ENCODE measurements at places on chromosomes 11 and 22.
A peak's percentile ranks its signal among the peaks of the same experiment; 100 is the strongest.

GRCh38 chr11:101723371-101723770 is 139.6 kb upstream of the TRPC6 start:
- no peak for DNase-seq

- DNase-seq = no peak
Measured at GRCh38 chr11:128511712-128512111, 75.6 kb downstream of the ETS1 start.

- peak; percentile 70 for DNase-seq
Measured at GRCh38 chr11:62340269-62340901, 3.1 kb downstream of the ASRGL1 start.

GRCh38 chr11:16613512-16614381 is 124.7 kb upstream of the C11orf58 start:
- peak; percentile 97 for DNase-seq

GRCh38 chr11:1785749-1786413 is 22.2 kb upstream of the CTSD start:
- no peak for DNase-seq

DNA sequence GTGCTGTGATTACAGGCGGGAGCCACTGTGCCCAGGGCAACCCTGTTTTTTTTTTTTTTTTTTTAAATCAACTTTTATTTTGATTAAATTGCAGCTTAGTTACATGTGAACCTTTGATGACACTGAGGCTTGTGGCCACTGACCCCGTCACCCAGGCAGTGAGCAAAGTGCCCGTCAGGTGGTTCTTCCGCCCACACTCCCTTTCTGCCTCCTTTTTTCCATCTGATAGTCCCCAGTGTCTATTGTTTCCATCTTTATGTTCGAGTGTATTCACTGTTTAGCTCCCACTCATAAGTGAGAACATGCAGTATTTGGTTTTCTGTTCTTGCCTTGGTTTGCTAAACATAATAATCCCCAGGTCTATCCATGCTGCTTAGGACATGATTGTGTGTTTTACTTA is 110.9 kb upstream of the GRK3 start:
- no peak for DNase-seq

DNA sequence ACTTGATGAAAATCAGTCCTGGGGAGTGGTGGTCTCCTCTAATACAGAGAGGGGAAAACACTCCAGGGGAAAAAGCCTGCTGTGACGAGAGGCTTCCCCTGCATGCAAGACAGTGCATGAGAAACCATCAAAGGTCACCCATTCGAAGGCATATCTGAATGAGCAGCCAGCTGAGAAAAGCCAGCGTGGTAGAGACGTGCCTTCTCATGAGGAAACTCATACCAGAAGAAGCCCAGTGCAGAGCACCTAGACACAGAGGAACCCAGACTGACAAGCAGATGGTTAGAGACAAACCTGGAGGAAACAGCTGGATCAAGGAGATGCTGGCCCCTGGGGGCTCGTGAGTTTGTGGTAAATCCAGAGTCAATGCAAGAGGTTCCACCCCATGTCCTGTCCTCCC is 534.8 kb downstream of the BRD1 start:
- no peak for DNase-seq

Measured in posterior cingulate gyrus (tissue), 11 donors.